Pons (tissue), 1 donor: ENCODE measurements at places on chromosomes 4 and X.

DNA sequence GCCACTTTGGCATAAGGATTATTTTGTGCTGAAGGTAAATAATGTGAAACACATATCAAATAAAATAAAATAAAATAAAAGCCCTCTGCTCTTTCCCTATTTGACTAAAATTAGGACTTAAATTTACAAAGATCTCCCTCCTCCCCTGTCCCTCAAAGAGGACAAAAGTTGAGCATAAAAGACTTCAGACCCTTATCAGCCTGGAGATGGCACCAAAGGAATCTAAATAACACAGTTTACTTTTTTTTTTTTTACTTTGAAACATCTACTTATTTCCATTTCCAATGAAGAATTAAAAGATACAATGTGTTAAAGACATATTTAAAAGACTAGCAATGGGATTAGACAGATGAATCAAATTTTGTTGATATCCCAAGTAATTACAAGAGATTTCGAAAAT is 89.7 kb downstream of the EPHA5 start:
- no peak for DNase-seq

GRCh38 chr4:37533286-37534033 is 152.7 kb downstream of the RELL1 start:
- no peak for DNase-seq

DNA sequence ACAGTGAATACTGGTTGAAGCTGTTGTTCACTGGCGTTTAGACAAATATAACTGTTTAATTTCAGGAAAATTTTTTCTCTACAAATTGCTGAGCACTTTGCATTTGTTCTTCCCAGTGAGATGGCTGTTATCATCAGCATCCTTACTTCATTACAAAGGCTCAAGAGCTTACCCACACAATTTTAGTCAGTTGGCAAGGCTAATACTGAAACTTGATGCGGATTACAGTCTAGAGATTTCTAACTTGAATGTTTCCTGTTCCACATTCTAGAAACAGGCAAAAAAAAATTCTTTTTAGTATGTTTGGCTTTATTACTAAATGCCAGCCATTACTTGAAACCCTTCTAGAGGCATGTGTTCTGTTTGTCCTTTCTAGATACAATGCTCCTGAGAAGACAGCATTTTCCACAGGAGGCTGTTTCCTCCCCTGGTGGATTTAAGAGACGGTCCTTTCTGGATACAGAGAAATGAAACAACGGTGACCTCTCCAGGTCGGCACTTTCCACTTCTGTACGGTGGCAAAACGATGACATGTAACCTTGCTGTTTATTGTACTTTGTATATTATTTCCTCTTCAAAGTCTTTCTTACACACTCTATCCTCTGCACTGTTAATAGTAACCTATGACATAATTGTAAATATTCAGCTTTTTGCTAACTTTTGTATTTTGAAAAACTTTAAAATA is 80.9 kb downstream of the RFC1 start:
- no peak for DNase-seq

- DNase-seq = no peak
Observed at GRCh38 chr4:38466401-38466800, 197.6 kb upstream of the KLF3 start.

DNA sequence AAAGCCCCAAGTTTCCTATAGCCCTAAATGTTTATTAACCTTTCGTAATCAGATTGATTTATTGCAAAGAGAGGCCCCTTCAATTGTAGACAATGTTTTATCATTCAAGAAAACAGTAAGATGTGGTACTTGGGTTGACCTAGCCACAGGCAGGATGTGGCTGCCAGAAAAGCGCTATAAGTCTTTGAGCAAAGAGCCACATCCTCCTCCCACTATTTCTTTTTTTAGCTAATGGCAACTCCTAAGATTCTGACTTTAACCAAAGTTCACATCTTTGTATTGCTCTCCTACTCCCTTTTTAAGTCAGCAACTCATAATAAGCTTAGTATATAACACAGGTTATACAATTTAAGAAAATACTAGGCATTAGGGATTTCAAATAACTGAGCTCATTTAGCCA is 70.7 kb upstream of the PPP3CA start:
- DNase-seq = no peak
